ENCODE measurements at places on chromosomes 5 and 9.

DNA sequence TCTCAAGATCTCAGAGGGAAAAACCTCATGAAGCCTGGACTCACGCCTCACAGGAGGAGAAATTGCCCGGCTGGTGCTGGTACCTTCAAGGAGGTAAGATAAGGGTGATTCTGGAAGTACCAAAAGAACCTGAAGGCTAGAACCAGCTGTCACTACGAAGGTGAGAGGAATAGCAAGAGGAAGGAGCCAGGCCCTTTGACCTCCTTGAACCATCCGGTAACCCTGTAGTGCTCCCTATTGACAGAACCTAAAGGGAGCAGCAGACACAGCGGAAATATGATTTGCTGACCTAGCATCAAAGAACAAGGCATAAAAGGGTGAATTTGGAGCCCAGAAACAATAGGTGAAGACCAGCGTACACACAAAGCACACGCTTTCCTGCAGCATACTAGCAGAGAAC lies 92.2 kb downstream of the DOCK8 start:
- DNase-seq = no peak

DNA sequence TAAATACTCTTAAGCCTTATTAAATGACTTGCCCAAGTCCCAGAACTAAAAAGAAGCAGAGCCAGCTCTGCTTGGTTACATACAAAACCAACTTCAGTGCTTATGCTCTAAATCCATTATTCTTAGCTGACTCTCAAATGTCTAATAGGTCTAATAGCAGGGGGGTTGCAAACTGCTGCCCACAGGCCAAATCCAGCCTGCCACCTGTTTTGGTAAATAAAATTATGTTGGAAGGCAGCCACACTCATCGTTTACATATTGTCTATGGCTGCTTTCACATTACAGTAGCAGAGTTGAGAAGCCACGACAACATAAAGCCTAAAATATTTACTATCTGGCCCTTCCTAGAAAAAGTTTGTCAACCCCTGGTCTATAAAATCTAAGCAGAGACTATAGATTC lies 69.0 kb downstream of the KLHL3 start:
- DNase-seq = no peak

DNA sequence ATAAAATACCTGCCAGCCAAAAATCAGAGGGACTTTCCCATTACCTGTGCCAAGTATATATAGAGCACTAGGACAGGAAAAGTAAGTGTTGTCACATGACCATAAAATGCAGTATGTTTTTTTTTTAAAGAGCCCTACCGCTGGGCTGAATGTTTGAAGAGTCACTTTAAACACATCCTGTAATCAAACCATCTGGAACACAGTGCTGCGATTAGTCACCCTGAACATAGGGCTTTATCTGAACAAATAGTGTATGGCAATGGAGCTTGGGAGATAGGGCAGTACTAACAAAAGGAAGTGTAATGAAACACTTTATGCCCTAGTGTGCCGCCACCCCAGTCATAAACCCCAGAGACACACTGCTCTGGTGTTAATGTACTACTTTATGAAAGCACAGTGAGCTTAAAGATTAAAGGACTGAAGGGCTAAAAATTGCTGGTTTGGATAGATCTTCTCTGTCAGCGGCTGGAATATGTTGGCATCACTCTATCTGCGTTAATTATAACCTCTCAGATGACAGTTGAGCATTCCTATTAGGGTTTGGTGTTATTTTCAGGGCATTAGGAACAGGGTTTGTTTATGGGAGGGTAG lies 90.4 kb downstream of the ZNF608 start:
- DNase-seq = peak; percentile 92

GRCh38 chr5:154755361-154756008 lies at the start of gene LARP1:
LARP1 (plus strand) TSS chr5:154755377; CDS start chr5:154755758, 381 bp downstream.
- DNase-seq = no peak

DNA sequence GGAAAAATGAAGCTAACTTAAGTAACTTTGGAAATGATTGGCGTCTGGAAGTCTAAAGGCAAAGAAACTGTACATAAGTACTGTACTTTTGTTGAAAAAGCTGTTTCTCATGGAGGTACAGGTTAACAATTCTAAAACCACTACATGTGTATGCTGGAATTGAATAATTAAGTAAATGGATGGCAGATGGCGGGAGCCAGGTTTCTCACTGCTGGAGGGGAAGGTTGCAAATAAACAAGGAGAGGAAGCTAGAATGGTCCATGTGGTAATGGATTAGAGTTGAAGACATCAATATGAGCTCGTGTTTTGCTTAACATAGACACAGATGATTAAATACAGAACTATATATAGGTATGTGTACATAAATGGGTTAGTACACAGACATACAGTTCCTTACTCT lies 43.2 kb upstream of the ASTN2 start:
- no peak for DNase-seq

DNA sequence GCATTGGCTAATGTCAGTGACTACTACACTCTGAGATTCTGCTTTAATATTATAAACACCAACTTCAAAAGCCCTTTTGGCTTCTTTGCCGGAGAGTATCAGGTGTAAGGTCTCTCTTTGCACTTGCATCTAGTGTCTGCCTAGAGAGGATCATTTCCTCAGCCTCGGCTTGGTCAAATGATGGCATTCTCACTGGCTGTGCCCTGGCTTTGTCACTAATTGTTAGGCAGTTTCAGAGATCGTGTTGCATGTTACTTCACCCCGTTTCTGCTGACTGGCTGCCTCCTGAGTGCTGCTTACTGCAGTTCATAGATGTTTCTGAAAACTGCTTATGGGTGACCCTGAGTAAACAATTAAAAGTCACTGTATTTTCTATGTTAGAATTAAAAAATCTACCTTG lies 48.8 kb downstream of the SLC1A3 start:
- no peak for DNase-seq

DNA sequence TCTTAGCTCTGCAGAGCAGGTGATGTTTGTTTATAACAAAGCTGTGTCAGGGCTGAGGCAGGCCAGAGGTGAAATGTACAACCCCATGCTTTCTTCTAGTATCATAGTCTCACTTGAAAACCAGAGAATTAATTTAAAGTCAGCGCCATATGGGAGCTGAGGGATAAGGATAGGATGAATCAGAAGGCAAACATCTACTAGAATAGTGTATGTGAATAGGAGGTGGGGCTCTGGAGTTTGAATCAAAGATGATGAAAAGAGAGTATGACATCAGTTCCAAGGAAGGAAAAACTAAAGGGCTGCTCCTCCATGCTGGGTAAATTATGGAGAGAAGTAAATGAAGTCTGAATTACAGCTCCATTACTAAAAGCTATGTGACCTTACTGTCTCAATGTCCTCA lies 441.5 kb downstream of the RASEF start:
- DNase-seq = no peak

GRCh38 chr5:75325242-75325641 lies 11.8 kb upstream of the HMGCR start:
- DNase-seq = no peak

GRCh38 chr9:33430942-33431341 lies 16.5 kb downstream of the AQP3 start:
- peak; percentile 52 for DNase-seq

GRCh38 chr5:180135967-180136629 lies 64.5 kb upstream of the RNF130 start:
- DNase-seq = no peak

- DNase-seq = peak; percentile 48
Observed at GRCh38 chr5:115888027-115888426, 46.3 kb downstream of the AP3S1 start.

DNA sequence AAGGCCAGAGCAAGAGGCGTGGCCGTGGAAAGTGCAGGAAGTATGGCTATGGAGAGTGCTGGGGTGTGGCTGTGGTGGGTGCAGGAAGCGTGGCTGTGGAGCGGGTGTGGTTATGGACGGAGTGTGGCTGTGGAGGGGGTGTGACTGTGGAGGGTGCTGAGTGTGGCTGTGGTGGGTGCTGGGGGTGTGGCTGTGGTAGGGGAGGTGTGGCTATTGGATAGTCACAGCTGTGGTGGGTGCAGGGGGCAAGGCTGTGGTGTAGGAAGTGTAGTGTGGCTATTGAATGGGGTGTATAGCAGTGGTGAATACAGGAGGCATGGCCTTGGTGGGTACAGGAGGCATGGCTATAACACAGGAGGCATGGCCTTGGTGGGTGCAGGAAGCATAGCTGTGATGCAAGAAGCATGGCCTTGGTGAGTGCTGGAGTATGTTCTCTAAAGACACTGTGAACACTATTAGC lies 40.8 kb upstream of the SPATA31C2 start:
- DNase-seq = no peak

DNA sequence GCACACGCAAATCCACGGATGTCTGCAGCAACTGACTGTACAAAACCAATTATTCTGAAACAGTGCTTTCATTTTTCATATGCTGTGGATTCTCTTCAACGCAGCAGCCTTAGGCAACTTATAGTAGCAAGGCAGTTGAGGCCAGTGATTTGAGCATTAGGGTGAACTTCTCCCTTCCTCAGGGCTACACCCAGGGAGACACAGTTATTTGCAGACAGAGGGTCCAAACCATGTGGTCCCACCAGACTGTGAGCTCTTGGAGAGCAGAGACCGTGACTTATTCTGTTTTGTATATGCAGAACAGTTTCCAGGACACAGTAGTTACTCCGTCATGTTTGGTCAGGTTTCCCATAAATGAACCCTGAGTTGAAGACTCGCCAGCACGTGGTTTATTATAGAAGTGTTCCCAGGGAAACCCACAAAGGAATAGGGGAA lies 19.0 kb upstream of the WHRN start:
- no peak for DNase-seq

DNA sequence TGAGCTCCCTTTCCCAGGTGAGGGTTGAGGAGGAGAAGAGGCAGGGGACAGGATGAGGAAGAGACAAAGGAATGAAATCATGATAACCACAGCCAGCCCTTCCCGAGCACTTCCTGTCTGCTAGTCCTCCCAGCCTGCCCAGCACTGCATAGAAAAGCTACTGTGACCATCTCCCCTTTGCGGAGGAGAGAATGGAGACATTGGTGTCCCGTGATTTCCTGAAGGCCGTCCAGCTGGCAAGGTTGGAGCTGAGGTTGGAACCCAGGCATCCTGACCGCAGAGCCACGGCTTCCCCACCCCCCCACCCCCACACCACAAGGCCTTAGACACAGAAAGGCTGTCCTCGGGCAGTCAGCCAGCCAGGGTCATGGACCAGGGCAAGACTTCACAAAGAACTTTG lies 131.1 kb upstream of the ICE1 start:
- peak; percentile 11 for DNase-seq

- no peak for DNase-seq
Observed at GRCh38 chr5:35044649-35045048, 3.1 kb downstream of the AGXT2 start.

GRCh38 chr5:126234563-126235195 lies 188.5 kb upstream of the GRAMD2B start:
- peak; percentile 33 for DNase-seq

GRCh38 chr5:4158750-4159447 lies 563.3 kb downstream of the IRX1 start:
- no peak for DNase-seq

DNA sequence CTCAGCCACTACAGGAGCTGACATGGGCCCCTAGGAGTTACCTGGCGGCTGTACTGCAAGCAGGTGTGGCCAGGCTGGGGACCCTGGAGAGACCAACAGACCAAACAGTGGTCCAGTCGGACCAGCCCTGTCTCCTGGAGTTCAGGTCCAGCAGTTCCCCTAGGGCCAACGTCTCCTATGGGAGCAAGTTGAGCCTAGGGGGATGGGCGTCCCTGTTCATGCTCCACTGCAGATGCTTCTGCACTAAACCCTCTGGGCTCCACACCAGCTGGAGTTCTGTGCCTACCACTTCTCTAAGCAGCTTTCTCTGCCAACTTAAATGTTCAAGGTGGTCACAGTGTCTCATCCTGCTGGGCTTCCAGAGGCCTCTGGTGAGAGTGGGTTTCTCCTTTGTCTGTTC lies 20.6 kb upstream of the OMD start:
- DNase-seq = no peak

DNA sequence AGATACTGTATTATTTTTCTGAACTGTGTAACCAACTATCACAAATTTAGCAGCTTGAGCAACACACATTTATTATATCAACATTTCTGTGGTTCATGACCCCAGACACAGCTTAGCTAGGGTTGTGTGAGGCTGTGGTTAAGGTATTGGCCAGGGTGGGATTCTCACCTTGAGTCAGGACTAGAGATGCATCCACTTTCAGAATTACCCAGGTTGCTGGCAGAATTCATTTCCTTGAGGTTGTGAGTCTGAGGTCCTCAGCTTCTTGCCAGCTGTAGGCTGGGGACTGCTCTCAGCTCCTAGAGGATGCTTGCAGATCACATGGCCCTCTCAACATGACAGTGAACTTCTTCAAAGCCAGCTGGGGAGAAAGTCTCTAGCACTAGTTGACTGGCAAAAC lies 122.5 kb upstream of the RASGRF2 start:
- DNase-seq = no peak

DNA sequence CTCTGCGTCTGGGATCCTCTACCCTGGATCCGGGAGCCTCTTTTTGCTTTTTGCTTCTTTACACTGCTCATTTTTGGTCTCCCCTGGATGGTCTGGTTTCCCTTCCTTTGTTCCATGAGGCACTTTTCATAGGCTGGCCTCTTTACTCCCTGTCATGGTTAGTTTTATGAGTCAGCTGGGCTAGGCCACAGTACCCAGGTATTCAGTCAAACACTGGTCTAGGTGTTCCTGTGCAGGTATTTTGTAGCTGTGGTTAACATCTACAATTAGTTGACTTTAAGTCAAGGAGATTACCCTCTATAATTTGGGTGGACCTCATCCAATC lies 17.5 kb downstream of the ANKRD33B start:
- DNase-seq = no peak

DNA sequence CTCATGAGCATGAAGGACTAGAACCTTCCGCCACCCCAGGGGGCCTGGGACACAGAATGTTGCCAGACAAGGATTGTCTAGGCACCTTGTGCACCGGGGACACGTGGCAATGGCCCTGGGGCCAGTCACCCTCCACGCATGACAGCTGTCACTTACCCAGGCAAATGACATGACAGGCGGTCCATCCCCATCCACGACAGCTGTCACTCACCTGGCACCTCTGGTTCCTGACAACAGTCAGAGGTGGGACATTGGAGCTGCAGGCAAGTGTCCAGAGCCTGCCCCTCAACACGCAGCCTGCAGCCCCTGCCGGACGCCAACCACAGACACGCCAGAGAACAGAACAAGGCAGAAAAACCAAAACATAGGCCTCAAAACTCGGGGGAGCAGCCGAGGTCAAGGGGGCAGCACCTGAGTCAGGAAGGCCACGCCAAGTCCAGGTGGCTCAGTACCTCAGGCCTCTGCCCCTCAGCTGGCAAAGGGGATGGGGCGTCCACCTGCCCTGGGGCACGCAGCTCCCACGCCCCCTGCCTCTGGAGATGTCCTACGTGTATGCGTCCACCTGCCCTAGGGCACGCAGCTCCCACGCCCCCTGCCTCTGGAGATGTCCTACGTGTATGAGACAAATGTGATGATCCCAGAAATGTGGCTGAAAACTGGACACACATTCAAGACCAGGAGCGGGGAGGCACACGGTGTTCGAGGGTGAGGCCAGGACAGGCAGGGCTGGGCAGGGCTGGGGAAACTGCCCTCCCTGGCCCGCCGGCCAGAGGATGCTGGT lies 14.5 kb downstream of the VAV2 start:
- no peak for DNase-seq

All from fibroblast of mammary gland (primary cell).